ENCODE measurements at places on chromosomes 11 and 22.

- no peak for DNase-seq
Measured at GRCh38 chr11:110529043-110529442, 99.3 kb downstream of the FDX1 start.

- no peak for DNase-seq
Measured at GRCh38 chr22:22759889-22760546, 115.6 kb downstream of the GGTLC2 start.

- no peak for DNase-seq
Measured at GRCh38 chr11:100774132-100774531, 87.0 kb downstream of the ARHGAP42 start.

DNA sequence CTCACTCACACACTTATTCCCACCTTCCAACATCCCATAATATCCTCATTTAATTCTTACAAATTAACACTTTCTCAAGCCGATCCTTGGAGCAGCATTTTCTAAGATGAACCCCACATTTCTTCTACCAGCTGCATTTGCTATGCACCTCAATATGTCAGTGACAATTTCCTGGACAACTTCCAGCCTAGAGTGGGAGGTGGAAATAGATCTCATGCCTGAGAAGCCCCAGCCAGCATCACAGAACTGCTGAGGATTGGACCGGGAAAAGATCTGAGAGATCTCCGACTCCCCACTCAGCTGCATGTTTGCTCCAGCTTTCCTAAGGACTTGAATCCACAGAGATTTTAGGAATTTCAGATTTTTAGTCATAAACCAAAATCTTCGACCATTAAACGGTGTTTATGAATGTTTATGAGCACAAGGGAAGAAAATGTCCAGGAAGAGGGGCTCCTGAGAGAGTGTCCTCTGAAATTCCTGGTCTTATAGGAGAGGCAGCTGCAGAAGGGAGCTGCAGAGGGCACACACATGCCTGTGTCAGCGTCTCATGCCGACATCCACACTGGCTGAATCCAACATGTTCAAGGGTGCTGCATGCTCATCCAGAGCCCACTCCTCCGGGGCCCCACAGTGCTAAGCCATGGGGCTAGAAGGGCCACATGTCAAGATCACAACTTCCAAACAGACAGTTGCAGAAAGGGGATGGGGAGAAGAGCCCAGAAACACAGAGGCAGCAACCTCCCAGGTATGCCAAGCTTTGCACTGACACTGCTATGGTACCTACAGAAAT, 68.6 kb downstream of the MICAL3 start:
- no peak for DNase-seq

GRCh38 chr11:125069008-125069407, 5.9 kb downstream of the SLC37A2 start:
- DNase-seq: no peak

DNA sequence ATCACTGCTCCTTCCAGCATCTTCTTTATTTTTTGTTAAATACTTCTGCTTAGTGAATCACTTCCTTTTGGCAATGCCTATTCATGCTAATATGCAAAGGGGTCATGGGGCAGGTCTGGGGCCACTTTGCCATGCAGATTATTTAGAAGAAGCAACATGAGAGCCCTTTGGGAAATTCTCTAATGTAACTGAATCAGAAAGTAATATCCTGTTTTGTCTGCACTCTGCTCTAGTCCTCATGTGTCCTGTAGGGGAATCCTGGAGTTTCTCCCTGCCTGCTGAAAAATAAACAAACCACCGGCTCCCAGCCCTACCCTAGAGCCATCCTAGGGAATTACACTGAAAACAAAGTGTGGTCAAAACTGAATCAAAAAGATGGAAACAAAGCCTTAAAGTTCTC, 176.5 kb upstream of the POU2AF2 start:
- no peak for DNase-seq

DNA sequence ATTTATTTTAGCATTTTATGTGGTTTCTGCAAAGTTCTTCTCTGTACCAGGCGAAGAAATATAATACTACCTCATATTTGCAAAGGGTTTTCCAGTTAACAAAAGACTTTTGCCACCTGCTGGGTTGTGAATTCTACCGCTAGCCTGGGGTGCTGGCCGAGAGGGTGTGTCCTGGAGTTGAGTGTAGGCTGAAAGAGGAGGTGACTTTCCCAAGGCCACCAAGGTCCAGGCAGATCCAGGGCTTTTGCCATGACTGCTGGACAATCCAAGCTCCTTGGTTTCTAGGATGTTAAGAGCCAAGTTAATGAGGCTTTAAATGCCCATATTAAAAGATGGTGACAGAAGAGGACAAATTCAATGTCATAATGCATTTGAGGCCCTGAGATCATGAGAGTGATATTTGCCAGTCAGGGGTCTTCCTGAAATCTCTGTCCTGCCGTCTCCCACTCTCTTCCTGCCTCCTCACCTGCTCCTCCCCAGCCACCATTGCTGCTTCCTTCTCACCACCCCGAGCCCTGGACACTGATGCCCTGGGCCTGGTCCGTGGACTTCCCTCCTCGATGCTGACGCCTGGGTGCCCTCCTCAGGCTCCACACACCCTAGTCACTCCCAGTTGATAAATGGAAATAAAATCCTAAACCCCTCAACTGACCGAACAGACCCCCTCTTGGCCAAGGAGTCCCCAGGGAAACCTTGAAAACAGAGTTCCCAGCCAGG, 825.6 kb downstream of the TBC1D22A start:
- DNase-seq: no peak

DNA sequence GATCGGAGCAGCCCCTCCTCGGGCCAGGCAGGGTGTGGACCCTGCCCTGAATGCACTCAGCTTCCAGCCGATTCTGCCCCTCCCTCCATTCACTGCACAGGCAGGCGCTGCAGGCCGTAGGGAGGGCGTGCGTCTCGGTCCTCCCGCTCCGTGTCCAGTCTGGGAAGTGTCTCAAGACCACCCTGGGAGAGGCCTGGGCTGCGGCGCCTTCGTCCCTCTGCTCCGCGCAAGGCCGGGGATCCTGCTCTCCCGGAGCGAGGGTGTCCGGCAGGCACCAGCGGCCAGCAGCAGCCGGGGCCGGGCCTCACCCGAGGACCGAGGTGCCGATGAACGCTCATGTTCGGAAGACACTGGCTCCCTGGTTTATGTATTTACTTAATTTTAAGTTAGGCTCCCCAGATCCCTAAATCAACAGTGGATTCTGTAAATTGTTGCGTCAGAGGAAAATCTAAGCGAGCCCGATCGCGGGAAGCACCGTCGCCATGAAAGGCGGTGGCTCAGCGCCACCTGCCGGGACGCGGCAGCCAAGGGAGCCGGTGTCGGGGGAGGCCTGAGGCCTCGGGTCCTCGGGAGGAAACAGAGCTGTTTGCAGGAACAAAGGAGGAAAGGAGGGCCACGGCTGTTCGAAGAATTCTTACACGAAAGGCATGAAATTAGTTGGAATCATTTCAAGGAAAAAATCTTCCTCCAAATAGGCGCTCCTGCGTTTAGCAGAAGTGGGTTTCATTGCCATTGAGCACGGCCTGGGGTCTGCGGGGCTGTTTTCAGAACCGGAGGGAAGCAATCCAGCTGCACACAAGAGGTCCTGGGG, 195.3 kb downstream of the BRD1 start:
- no peak for DNase-seq

GRCh38 chr22:32286290-32286840, 31.2 kb upstream of the SLC5A4 start:
- DNase-seq: no peak

- no peak for DNase-seq
Measured at GRCh38 chr11:75174781-75175370, 24.0 kb downstream of the SLCO2B1 start.

DNA sequence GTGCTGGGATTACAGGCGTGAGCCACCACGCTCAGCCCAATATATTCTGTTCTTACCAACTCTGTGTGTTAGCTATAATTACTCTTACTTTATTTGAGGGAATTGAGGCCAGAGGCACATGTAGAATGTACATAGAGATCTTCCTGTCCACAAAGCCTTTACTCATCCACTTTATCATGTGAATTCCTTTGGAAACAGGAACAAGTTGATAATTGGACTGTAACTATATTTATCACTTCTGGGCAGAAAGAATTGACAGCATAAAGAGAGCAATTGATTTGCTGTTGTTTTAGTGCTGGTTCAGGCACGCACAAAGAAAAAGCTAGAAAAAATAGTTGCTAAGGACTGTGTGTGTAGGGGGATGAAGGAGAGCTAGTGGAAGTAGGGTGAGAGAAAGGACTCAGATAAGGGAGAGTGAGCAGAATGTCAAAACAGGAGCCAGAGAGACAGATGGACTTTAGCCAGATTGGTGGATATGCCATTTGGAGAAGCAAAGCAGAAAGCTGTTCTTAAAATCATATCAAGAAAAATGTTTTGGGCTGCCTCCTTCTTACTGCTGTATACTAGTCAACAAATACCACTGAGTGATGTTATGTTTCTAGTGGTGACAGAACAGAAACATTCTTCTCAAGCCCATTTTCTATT, 929.8 kb upstream of the CNTN5 start:
- DNase-seq: no peak

DNA sequence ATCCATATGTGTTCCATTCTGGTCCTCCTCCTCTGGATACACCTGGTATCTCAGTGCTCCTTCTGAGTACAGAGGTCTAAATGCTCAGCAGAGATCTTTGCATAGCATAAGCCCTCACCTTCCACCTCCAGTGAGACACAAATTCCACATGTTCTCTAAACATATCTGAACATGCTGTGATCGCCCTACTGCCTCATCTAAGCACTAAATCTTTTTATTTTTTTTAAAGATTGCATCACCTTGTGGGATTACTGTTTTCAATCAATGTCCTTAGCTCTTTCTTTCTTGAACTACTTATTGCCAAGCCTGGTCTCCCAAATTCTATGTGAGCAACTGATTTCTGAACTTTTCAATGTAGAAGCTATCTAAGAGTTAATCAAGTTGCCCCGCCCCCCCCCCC, 113.4 kb downstream of the TRPC6 start:
- no peak for DNase-seq

GRCh38 chr11:60932605-60933356, 8.5 kb downstream of the TMEM132A start:
- no peak for DNase-seq

- DNase-seq: no peak
Measured at GRCh38 chr11:115707180-115707905, 203.1 kb upstream of the CADM1 start.

GRCh38 chr11:119167933-119168332, 592 bp upstream of the NLRX1 start:
- DNase-seq: no peak

DNA sequence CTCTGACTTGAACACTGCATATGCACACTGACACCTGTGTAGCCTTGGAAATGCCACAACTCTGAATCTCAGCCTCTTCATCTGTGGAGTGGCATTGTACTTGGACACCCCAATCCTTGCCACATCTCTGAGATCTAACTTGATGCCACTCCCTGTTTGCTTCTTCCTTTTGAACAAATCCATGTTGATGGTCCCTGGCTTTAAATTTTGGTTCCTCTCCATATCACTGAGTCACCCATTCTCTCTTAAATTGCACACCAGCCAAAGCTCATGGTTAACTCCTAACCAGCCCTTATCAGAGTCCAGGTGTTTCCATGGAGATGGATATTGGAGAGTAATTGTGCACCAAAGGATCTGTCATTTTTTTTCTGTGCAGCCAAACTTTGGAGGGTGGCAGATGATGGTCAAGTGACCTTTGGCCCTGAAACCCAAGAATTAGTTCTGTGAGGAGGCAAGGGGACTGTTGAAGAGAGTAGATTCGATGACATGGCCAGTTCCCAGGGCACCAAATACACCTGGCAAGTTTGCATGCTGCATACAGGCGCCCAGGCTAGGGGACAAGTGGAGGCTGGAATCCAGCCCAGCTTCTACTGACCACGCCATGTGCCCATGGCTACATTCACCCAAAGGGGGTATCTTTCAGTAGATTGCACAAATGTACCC, 25.1 kb upstream of the PAMR1 start:
- DNase-seq: no peak

GRCh38 chr22:29799217-29799680, 32.1 kb downstream of the UQCR10 start:
- DNase-seq: no peak

DNA sequence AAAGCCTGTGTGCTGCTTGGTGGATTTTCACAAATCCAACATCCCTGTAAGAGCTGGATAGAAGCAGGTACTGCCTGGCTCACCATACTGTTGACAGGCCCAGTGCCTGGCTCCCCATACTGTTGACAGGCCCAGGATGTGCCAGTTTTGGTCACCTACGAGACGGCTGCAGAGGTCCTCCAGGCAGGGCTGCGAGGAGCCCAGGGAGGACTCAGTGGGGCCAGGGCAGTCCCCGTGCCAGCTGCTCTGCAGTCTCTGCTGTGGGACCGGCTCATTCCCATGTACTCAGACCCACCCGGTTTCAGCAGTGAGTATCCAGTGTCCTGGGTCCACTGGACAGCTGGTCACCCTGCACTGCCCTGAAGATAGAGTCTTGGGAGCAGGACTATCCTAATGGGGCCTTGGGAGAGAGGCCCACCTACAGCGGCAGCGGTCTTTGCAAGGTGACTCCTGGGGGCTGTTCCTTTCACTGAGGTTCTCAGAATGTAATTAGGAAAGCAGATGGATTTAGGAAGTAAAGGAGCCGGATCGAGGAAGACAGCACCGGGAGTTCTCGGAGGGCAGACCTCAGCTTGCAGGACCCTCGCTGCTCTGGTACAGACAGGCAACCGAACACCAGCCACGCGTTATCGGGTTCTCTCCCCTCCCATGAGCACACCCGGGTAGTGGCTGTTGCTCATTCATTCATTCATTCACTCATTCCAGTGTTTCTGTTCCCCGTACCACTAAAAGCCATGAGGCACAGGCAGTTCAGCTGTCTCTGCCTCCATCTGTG, 106.1 kb downstream of the CTTN start:
- DNase-seq: no peak

GRCh38 chr22:46761539-46762237, 762 bp upstream of the TBC1D22A start:
- no peak for DNase-seq

DNA sequence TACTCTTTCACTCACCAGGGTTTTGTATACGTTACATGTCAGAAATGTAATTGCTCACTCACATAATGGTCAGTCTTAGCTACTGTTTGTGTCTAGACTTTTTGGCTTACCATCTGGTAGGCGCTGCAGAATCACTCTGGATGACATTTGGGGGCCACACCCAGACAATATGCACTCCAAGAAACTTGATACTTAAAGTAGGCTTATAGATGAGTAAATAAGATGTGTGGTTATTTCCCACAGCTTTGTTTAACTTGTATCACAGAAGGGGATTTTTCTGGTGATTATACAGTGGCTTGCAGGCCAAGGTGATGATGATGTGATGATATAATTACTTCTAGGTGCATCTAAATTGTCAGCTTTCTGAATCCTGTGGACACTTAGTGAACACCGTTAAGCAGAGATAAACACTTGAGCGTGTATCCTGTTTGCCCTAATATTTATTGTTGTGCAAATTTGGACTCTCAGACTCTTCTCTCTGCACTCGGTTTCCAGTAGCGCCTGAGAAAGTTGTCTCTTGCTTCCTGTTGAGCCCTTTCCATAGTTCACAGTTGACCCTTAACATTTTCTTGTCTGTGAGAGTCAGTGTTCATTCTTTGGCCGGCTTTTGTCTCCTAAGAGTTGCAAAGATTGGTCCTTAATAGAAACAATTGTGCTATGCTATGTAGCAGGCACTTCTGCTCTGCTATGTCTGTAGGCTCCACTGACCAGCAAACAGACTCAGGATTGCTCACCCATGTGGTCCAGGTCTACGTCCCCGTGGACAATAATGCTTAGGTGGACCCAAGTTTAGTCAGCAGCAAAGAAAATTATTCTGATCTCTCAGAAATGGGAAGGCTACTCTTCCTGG, 89.3 kb downstream of the PRR5L start:
- DNase-seq: no peak

- no peak for DNase-seq
Measured at GRCh38 chr11:72041364-72042063, 38.8 kb downstream of the NUMA1 start.

GRCh38 chr11:17443423-17443822, 33.2 kb downstream of the ABCC8 start:
- DNase-seq: no peak

Measured in stimulated activated CD4-positive, alpha-beta T cell treated with anti-CD3 and anti-CD28 coated beads, Interleukin-4, amount 100 ng/mL, for 48 hours (primary cell).